ENCODE measurements at places on chromosomes 2 and 18.

GRCh38 chr2:159279700-159280099 is 6.8 kb downstream of the WDSUB1 start:
- no peak for DNase-seq

DNA sequence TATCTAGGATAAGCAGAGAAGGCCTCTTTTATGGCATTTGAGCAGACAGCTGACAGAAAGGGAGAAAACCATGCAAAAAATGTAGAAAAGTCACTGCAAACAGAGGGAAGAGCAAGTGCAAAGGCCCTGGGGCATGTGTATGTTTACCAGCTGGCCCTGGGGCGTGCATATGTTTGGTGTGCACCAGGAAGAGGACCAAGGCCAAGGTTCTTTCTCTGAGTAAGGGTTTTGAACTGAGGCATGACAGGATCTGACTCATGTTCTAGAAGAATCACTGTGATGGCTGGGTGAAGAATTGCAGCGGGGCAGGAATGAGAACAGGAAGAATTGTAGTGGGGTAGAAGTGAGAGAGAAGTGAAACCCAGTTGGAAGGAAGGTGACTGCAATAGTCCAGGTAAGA is 69.6 kb downstream of the STEAP3 start:
- DNase-seq = peak; percentile 12

GRCh38 chr2:6800553-6800952 is 65.2 kb downstream of the CMPK2 start:
- no peak for DNase-seq

DNA sequence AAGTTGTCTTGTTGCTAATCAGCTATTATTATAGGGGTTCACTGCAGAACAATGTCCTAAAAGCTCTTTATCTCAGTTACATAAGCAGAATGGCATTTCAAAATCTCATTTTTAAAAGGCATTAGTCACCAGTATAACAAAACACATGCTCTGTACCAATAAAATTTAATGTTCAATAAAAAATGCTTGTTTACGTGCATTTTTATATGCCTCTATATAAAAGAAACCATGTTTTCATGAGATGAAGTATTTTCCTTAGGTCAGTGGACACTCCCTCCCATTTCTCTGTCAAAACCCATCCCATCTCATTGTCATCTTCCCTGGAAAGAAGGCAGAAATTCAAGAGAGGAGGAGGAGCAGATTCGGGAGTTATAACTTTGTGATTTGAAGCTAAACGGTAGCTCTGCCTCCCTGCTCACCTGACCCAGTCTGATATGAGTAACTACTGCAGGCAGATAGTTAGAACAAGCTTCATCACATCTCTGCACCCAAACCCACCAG is 231.9 kb upstream of the SIX2 start:
- peak; percentile 68 for DNase-seq

GRCh38 chr2:106931717-106932335 is 45.9 kb upstream of the ST6GAL2 start:
- no peak for DNase-seq

GRCh38 chr18:21820033-21820810 is 79.6 kb downstream of the MIB1 start:
- peak; percentile 35 for DNase-seq

GRCh38 chr2:118994778-118995177 is 52.8 kb downstream of the MARCO start:
- DNase-seq = no peak

DNA sequence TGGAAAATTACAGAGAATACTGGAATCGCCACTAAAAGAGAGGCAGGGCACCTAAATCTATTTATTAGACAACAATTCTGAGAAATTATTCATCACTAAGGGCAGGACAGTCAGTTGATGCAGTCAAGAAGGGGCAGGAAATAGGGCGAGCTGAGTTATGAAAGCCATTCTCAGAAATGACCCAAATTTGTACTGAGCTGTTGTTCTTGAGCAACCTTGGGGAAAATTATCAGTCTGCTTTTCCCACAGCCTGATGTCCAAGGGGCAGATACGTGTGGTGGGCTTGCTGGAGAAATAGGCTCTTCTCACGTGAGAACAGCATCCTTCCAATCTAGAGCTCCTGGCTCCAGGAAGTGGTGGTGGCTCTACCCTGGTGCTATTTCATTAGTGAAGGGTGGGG is 38.6 kb downstream of the STON1 start:
- DNase-seq = no peak

- DNase-seq = peak; percentile 97
These were observed 144.4 kb upstream of the ITGA6 start for GRCh38 chr2:172282944-172283343.

- no peak for DNase-seq
These were observed 117.6 kb upstream of the RASGRP3 start for GRCh38 chr2:33358878-33359277.

DNA sequence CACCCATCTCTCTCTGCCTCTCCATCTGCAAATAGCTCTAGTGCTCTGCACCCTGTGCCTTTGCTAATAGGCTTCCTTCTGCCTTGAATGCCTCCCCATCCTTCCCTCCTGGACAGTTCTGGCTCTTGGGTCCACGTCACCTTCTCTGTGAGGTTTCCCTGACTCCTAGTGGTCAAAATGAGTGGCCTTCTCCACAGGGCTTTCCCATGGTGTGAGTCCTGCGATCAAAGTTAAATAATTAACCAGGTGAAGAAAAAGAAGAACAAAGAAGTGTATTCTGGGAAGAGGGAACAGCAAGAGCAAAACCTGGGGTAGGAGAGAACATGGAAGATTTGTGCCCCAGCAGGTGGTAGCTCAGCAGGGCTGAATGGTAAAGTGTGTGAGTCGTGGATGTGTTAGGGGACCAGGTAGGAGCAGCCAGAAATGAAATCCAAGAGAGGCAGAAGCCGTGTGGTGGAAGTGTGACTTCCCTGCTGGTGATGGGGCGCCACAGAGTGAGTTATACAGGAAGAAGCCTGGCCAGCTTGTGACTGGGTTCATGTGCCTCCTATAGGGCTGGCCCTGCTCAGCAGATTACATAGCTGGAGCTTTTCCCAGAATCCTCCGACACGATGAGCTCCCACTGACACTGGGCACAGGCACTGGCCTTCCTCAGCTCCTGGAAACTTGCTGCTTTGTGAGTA is 93.8 kb upstream of the LDAH start:
- peak; percentile 63 for DNase-seq

DNA sequence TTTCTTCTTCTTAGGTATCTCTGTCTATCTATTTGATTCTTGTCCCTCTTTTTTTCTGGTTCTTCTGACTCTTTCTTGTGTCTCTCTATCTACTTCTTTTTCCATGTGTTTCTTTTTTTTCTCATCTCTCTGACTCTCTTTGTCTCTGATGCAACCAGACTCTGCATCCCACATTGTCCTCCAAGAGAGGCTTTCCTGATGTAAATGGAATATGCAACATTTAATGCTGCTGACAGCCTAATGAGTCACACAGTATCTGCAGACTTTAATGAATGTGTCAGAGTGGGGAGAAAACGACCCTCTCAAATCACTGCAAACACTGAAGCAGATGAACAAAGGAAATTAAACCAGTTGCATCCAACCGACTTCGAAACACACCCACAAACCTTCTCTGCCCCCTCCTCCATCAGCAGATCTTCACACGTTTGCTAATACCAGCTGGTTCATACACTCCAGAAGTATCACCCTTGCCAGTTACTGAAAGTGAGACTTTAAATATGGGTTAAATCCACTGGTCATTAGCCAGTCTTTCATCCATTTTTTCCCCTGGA is 351.5 kb downstream of the TXNL1 start:
- peak; percentile 30 for DNase-seq

DNA sequence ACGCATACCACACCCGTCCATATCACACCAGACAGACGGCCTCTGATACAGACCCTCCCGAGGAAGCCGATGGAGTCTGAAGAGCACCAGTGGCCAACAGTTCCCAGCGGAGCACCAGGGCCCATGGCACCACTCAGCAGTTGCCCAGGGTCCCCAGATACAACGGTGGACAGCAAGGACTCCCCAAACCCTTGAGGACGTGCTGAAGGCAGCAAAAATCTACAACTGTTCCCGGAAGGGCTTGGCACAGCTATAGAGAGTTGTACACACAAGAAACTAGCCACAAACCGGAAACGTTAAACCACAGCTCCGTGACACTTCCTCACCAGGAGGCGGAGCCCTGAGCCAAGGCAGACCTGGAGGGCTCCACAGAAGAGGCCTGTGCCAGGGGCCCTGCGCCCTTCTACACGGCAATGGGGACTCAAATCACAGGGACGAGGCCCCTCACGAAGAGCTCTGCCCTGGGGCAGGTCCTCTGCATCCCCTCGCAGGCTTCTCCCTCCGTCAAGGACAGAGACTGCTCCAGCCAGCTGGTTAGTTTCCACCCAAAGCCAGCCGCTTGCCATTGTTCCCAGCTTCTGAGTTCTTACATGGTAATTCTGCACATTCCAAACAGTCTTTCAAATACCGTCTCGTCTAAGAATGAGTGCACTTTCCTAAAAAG is 133.4 kb downstream of the HDAC4 start:
- DNase-seq = peak; percentile 82

- no peak for DNase-seq
These were observed 360.0 kb downstream of the RND3 start for GRCh38 chr2:150127346-150127990.

GRCh38 chr2:100365434-100365833 is 43.1 kb upstream of the LONRF2 start:
- DNase-seq = peak; percentile 4

- no peak for DNase-seq
These were observed 49.2 kb downstream of the SIGLEC15 start for GRCh38 chr18:45874491-45875184.

DNA sequence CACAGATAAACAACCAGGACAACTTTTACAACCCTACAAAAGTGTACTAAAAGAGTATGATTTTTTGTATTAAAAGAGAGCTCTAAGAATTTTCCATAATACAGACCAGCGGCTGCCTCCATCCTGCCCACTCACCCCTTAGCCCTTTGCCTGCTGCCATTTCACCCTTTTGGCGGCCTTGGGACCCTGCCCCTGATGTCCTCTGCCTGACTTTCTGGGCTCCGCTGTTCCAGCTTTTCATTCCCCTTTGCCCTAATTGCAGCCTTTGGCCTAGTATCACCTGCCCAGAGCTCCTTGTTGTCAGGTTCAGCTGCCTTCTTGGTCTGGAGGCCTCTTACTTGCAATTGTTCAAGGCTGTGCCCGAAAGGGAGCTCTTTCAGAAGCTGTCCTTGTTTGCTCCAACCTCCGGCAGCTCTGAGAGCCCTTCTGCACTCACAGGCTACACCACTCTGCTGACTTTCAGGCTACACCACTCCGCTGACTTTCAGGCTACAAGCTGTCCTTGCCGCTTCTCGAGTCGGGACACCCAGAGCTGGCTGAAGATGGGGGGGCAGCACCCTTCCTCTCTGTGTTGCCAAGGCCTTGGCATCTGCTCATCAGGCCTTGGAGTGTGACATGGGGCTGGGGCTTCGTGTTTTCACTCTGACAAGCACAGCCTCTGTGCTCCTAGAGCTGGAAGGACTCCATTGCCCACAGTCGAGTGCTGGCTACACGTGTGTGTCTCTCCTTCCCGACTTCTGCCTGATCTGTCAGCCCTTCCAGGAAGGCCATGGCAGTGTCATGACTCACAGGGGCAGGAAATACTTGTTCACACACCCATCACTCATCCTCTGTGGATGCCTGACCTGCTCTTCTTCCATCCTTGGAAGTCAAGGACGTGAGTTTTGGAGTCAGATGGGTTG is 43.1 kb upstream of the HDAC4 start:
- DNase-seq = peak; percentile 9

DNA sequence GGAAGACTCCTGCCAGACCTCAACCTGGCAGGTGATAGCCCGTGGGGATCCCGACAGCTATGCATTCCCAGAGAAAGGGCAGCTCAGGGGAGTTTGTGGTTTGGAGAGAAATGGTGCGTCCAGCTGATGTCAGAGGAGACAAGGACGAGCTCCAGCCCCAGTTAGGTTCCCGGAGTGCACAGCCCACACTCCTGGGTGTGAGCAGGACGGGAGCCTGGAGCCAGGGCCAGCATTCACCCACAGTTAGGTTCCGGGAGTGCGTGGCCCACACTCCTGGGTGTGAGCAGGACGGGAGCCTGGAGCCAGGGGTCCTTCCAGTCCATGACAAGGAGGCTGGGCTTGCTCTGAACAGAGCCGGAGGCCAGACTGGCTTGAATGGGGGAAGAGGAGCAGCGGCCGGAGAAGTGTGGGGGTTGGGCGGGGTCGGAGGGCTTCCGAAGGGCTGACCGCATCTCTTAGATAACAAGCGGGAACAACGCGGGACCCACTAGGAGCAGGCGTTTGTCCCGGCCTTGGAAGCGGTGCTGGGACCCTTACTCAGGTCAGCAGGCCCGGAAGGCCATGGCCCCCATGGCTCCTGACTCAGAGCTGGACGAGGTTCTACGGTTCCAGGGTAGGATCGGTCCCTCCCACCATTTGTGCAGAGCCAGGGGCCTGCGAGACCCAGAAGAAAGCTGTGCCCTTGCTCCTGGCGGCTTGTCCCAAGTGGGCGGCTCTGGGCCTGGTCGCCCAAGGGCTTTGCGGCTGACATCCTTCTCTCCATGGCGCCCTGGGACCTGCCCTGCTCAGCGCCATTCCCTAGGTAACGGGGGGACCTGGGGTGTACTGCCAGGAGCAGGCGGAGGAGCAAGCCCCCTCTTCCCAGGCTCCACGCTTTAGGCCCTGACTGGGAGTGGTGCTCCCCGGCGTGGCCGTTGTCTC is 185.6 kb downstream of the RTP5 start:
- DNase-seq = no peak

GRCh38 chr2:85276571-85277118 is 51.1 kb downstream of the TGOLN2 start:
- DNase-seq = no peak

DNA sequence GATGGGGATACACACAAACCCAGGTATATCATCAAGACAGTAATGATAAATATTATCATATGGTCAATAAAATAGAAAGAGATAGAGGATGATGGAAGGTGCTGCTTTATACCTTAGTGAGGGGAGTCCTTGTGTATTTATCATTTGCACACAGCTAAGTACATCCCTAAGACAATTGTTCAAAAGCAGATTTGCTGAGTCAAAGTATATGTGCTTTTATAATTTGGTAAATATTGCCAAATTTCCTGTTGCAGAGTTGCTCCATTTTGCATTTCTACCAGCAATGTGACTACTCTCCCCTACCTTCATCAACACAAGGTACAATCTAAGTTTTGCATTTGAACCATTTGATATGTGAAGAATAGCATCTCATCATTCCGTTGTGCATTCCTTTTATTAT is 22.6 kb upstream of the PLEK start:
- no peak for DNase-seq

DNA sequence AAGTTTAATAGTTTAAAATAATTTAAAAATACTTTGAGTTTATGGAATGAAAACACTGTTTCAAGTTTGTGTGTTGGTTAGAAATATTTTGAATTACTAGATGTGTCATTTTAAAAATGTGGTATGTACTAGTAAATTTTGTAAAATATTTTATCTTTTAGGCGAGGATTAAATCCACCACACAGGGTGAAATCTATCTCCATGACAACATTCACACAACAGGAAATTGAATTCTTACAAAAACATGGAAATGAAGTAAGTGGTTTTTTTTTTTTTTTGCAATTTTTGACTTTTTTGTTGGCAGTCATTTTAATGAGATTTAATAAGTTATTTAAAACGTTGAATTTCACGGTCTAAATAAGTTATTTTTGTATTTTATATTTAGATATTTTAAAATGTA is 19.4 kb downstream of the AGFG1 start:
- DNase-seq = no peak

Data from HCEC 1CT (cell line).